ENCODE measurements at places on chromosomes 12 and 14. TPM values are rescaled to one million over a fixed set of nuclear protein-coding genes. Genes with fewer than 3 reads are reported as not detected.

- DNase-seq = no peak
Observed at GRCh38 chr12:93616584-93617101, 44.2 kb downstream of the SOCS2 start.

- no peak for DNase-seq
Observed at GRCh38 chr14:22489957-22490950, 98.8 kb downstream of the DAD1 start.

CLEC1A gene
- polyA plus RNA-seq = 4.1 TPM

KRT85 gene
- polyA plus RNA-seq = not detected

GRCh38 chr12:75487308-75487707, 6.8 kb downstream of the GLIPR1 start:
- DNase-seq = no peak

HEBP1 gene
- polyA plus RNA-seq = 62.1 TPM

DNA sequence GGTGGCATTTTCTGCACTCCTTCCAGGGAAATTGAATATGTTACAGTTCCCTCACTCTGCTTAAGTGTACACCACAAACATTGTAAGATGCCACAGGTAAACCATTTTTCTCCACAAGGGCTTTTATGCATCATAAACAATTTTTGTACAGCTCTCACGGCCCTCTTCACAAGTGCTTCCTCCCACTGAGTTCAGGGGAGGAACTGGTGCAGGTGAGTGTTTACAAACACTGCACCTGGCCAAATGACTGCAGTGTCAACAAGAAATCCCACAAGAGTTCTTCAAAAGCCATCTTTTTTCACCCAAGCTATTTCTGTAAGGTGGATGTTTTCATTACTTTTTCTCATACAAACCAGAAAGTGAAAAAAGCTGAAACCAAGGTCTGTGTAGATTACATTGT, 973.2 kb downstream of the AACS start:
- no peak for DNase-seq

DNA sequence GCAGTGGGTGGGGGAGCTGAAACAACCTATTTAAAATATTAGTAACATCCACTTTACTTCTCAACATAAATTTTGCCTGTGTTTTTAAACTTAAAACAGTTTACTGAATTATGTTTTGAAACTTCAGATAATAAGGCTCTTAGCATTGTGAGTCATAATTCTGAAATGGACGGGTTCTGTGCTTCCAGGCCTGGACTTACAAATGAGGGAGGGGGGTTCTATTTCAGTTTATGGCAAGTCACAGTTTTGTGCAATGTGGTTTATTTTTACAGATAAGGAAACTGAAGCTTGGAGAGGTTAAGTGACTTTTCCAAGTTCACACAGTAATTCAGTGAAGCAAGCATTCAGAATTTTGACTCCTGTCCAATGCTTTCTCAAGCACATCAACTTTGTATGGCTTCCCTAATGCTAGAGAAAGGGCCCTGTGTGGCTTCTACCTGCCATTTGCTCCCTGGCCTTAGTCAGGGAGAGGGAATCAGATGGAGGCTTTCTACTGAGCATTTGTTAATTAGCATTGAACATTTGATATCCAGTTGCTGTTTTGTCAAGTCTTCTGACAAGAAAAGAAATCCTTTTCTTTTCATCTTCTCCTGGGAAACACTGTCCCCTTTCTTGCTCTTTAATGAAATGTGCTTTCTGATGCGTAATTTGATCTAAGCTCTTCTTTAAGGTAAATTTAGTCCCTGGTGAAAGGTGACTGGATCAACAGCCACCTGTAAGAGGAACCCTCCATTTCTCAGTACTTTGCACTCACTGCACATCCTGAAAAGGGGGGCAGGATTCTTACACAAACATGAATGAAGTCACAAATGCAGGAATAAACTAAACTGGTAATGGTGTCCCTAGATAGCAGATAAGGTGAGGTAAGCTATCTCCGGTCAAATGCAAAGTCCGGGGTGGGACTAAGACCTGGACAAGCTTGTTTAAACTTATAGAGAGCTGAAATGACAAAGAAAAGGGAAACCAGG, 2.5 kb upstream of the SALL2 start:
- DNase-seq = no peak

C12orf57 gene
- 154 TPM for polyA plus RNA-seq

DNA sequence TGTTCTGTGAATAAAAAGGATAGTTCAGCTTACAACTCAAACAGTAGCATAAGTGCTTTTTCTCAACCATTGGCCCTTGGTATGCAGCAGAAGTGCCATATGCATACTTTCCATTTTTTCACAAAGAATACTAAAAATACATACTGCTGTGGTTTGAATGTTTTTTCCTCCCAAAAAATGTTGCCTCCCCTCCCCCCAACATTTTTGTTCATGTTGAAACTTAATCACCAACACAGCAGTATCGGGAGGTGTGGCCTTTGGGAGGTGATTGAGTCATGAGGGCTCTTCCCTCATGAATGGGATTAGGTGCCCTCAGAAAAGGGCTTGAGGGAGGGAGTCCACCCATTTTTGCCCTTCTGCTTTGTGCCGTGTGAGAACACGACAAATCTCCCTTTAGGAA, 198.6 kb downstream of the ESR2 start:
- DNase-seq = no peak

DNA sequence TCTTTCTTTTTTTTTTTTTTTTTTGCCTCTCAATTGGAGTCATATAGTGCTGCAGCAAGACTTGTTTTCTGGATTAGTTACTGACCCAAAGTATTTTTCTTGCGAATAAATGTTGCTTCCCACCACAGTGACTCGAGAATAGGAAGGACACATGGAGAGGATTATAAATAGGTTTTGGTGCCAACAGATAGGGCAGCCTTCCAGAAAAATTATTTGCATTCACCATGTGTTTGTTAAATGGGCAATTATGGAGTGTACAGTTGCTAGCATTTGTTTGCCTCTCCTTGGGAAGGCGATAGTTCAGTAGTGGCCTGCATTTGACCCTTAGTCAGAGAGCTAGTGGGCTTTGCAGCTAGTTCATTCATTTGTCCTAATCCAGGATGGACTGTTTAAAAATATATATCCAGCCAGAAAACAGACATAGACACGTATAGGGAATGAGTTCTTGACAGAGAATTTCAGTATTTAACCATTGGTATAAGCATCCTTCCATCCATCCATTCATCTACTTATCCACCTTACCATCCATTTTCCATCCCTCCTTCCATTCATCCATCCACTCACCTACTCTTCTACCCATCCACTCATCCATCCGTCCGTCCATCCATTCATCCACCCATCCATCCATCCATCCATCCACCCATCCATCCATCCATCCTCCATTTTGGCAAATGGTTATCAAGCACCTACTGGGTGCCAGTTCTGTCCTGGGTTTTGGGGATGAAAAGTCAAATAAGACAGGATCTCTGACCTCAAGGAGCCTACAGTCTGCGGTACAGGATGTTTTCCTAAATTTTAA, 67.5 kb downstream of the CHST11 start:
- DNase-seq = no peak

SPRING1 gene
- polyA plus RNA-seq = 32.8 TPM

DNA sequence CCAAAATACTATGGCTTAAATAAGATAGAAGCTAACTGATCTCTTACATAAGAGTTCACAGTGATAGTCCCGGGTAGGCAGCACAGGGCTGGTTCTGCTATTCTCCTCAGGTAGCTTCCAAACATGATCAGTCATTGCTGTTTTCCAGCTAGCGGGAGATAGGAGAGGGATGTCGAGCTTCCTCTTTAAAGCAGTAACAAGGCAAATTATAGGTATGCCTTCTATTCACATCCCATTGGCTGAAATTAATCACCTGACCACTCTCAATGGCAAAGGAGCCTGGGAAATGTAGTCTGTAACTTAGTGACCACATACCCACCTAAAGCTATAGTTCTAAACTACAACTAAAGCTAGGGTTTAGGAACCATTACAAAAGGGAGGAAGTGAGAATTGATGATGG, 34.5 kb upstream of the VRK1 start:
- peak; percentile 39 for DNase-seq

MUCL1 gene
- not detected for polyA plus RNA-seq

DNA sequence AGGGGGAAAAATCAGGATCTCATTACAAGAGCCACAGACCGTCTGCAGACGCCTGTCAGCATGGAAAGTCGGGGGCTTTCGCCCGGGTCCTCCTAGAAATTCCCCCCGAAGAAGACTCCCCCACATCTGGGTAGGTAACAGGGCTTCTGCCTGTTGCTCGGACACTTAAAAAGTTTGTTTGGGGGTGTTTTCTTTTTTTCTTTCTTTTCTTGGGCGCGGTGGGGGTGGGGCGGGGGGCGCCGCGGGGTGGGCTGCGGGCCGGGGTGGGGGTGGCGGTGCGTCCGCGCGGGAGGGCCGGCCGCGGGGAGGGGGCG, 358 bp downstream of the ELK3 start:
- no peak for DNase-seq

TBX3 gene
- 64.0 TPM for polyA plus RNA-seq

CIT gene
- polyA plus RNA-seq = 26.7 TPM

DNA sequence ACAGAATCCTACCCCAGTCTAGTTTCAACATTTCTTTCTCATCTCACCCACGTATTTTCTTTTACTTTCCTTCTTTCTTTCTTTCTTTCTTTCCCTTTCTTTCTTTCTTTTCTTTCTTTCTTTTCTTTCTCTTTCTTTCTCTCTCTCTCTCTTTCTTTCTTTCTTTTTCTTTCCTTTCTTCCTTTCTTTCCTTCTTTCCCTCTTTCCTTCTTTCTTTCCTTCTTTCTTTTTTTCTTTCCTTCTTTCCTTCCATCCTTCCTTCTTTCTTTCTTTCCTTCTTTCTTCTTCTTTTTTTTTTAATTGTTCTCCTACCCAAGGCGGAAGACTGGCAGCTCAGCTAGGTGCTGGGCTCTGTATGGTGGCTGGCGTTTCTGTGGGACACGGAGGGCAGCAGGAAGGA, 55.0 kb downstream of the GLT1D1 start:
- no peak for DNase-seq

Measured in renal cortex interstitium (tissue), 15 donors.